ENCODE measurements at places on chromosomes 2 and 18. TPM values are rescaled to one million over a fixed set of nuclear protein-coding genes. Genes with fewer than 3 reads are reported as not detected.

DNA sequence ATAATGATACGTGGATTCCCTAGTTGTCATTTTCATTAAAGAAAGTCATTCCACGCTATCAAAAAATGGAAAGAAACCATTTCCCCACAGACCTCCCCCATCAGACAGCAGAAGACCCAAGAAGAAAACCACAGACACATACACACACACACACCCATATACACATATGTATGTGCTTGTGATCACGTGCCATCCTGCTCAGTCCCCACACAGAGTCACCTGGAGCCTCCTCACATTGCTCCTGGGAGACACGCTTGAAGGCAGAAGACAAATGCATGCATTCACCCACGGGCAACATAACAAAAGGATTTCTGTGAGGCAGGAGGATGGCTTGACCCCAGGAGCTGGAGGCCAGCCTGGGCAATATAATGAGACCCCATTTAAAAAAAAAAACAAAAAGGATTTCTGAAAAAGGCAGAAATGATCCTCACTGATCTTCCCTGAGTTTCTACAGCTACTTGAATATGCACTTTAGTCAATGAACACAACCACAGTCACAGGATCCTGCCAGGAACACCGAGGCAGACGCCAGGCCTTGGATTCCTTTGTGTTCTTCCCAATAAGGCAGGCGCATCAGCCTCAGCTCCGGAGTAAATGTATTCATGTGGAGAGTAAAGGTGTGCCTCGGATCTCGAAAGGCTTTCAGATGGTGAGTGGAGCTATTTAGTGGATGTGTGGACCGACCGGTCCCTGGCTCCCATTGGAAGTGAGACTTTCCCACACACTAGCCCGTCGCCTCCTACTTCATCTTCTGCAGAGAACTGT, 21.0 kb downstream of the TGFBRAP1 start:
- no peak for DNase-seq
- H3K4me3 ChIP-seq, result no peak overlapping the region

GRCh38 chr18:9380101-9380500, 45.5 kb downstream of the TWSG1 start:
- no peaks in the 10 kb centered on the region for H3K4me1 ChIP-seq
- no peaks in the 10 kb centered on the region for H3K27me3 ChIP-seq
- H3K36me3 ChIP-seq, result no peaks in the 10 kb centered on the region
- H3K4me3 ChIP-seq, result no peak overlapping the region

GRCh38 chr2:221282386-221282785, 289.7 kb downstream of the EPHA4 start:
- H3K4me3 ChIP-seq, result no peak overlapping the region
- DNase-seq, result no peak
- H3K27ac ChIP-seq, result no peak overlapping the region
- no peaks in the 10 kb centered on the region for H3K4me1 ChIP-seq
- no peaks in the 10 kb centered on the region for H3K36me3 ChIP-seq

- H3K4me3 ChIP-seq, result no peak overlapping the region
- H3K27ac ChIP-seq, result no peak overlapping the region
- H3K36me3 ChIP-seq, result no peaks in the 10 kb centered on the region
- H3K4me1 ChIP-seq, result no peaks in the 10 kb centered on the region
- no peak for DNase-seq
- H3K27me3 ChIP-seq, result no peaks in the 10 kb centered on the region
Observed at GRCh38 chr2:53697092-53697491, 70.5 kb upstream of the CHAC2 start.

SERPINB12 gene
- not detected for total RNA-seq

GRCh38 chr2:39492095-39492590, 55.1 kb upstream of the MAP4K3 start:
- H3K4me1 ChIP-seq, result no peaks in the 10 kb centered on the region
- H3K36me3 ChIP-seq, result no peaks in the 10 kb centered on the region
- H3K27me3 ChIP-seq, result no peaks in the 10 kb centered on the region
- no peak for DNase-seq
- H3K27ac ChIP-seq, result peak overlapping the region; percentile 45
- H3K4me3 ChIP-seq, result no peak overlapping the region

RFX8 gene
- not detected for total RNA-seq

DNA sequence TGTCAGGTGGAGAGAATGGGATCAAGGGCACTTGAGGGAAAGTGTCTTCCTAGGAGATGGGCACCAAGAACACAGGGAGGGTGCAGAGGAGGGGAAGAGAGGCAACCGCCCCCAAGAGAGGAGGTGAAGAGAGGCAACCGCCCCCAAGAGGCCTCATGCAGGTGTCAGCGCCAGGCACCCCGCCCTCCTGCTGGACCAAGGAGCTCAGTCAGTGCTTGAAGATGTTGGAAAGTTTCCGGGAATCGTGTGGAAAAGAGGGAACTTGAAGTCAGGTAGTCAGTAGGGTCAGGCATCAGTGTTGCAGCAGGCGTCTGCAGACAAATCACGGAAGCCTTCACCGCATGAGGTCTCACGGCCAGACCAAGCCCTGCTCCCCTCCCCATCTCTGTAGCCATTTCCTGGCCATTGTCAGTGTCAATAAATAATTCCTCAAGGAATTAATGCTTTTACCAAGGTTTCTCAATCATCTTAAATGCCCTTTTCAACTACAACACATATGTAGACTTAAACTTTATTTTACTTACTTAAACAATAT, 353.1 kb downstream of the EIPR1 start:
- no peaks in the 10 kb centered on the region for H3K36me3 ChIP-seq
- DNase-seq, result peak; percentile 22
- no peak overlapping the region for H3K27ac ChIP-seq
- H3K27me3 ChIP-seq, result no peaks in the 10 kb centered on the region
- H3K4me3 ChIP-seq, result no peak overlapping the region
- no peaks in the 10 kb centered on the region for H3K4me1 ChIP-seq

- no peak for DNase-seq
- H3K27ac ChIP-seq, result no peak overlapping the region
- no peaks in the 10 kb centered on the region for H3K27me3 ChIP-seq
- H3K36me3 ChIP-seq, result no peaks in the 10 kb centered on the region
- no peaks in the 10 kb centered on the region for H3K4me1 ChIP-seq
- no peak overlapping the region for H3K4me3 ChIP-seq
Observed at GRCh38 chr18:70046796-70047195, 99.1 kb upstream of the CD226 start.

GRCh38 chr2:173589604-173590275, 235.1 kb downstream of the CDCA7 start:
- no peaks in the 10 kb centered on the region for H3K36me3 ChIP-seq

NEU4 gene
- total RNA-seq, result 87.1 TPM

PUM2 gene
- total RNA-seq, result 62.2 TPM

GRCh38 chr2:64213532-64214275, 69.5 kb upstream of the PELI1 start:
- no peak for DNase-seq
- H3K27ac ChIP-seq, result peak overlapping the region; percentile 20
- H3K4me1 ChIP-seq, result no peaks in the 10 kb centered on the region

- H3K36me3 ChIP-seq, result no peaks in the 10 kb centered on the region
- no peak overlapping the region for H3K27ac ChIP-seq
Observed at GRCh38 chr2:10502803-10503107, 54.6 kb upstream of the ODC1 start.

- H3K4me3 ChIP-seq, result no peak overlapping the region
- H3K27ac ChIP-seq, result no peak overlapping the region
- no peaks in the 10 kb centered on the region for H3K36me3 ChIP-seq
- no peaks in the 10 kb centered on the region for H3K27me3 ChIP-seq
- no peaks in the 10 kb centered on the region for H3K4me1 ChIP-seq
Observed at GRCh38 chr18:51323961-51324360, 126.5 kb upstream of the MEX3C start.

- H3K4me3 ChIP-seq, result no peak overlapping the region
- H3K27me3 ChIP-seq, result no peaks in the 10 kb centered on the region
- no peaks in the 10 kb centered on the region for H3K36me3 ChIP-seq
- H3K4me1 ChIP-seq, result no peaks in the 10 kb centered on the region
- no peak overlapping the region for H3K27ac ChIP-seq
- DNase-seq, result no peak
Observed at GRCh38 chr18:49949951-49950395, 136.6 kb upstream of the ACAA2 start.

GRCh38 chr18:63783394-63783793, 8.2 kb downstream of the SERPINB7 start:
- no peak overlapping the region for H3K4me3 ChIP-seq
- H3K4me1 ChIP-seq, result no peaks in the 10 kb centered on the region
- H3K36me3 ChIP-seq, result no peaks in the 10 kb centered on the region
- no peak overlapping the region for H3K27ac ChIP-seq

RAB6C gene
- total RNA-seq, result not detected

DNA sequence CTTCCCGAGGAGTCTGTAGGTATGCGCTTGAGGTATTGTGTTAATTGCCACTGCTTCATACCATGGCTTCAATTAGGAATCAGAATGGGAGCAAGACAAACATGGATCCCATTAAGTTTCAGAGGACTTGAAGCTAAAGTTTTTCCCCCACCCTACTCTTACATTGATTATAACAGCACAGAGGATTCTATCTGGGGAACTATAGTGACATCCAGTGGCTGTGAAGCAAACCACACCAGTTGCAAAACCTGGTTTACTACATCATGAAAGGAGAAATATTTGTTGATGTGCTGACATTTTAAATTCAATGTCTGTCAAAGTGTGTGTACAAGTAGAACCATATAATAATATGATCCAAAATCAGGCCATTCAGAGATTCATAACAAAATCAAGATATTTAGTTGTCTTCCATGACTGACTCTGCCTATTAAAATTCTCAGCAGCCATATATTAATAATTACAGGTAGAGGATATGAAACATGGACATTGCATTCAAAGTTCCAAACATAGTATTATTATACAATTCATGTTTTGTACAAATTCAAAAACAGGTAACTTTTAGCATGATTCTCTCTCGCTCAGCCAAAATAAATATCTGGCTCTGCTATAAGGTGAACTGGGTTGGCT, 82.9 kb downstream of the GRB14 start:
- no peak overlapping the region for H3K27ac ChIP-seq
- DNase-seq, result no peak
- no peaks in the 10 kb centered on the region for H3K36me3 ChIP-seq
- H3K27me3 ChIP-seq, result no peaks in the 10 kb centered on the region
- no peak overlapping the region for H3K4me3 ChIP-seq

DNA sequence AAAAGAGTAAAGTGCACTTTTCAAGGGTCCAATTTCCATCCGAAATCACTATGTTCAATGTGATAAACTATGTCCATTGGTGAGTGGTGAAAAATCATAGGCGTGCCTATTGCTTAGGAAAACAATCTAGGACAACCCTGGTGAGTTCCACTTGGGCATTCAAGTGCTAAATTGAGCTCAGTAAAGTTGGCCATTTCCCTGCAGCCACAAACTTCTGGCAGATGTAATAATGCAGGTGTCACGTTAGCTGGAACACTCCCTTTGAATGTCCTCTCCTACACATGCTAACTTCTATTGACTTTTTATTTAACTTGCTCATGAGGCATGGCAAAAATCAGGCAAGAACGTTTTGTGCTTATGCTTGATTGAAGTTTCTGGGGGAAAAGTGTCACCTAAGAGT, 67.1 kb downstream of the CPS1 start:
- H3K4me3 ChIP-seq, result no peak overlapping the region
- peaks cover 9% of the 10 kb centered on the region for H3K36me3 ChIP-seq
- no peaks in the 10 kb centered on the region for H3K27me3 ChIP-seq
- DNase-seq, result no peak

TNFRSF11A gene
- 0.51 TPM for total RNA-seq

GRCh38 chr2:41806286-41806685, 241.5 kb upstream of the PKDCC start:
- H3K27ac ChIP-seq, result no peak overlapping the region
- no peaks in the 10 kb centered on the region for H3K4me1 ChIP-seq
- DNase-seq, result no peak
- H3K4me3 ChIP-seq, result no peak overlapping the region
- H3K36me3 ChIP-seq, result no peaks in the 10 kb centered on the region

REG3A gene
- 0.66 TPM for total RNA-seq

VSNL1 gene
- 12.1 TPM for total RNA-seq

DNA sequence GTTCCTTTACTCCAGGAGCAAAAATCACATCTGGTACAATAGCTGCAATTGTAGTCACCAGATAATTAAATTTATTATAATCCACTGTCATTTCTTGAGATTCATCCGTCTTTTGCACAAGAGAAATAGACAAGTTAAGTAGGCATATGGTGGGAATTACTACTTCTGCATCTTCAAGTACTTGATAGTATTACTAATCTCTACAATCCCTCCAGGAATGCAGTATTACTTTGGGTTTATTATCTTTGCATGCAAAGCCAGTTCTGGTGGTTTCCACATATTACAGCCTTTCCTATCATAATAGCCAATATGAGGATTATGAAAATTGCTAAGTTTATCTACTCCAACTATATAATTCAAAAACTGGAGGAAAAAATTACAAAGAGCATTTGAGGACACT, 254.1 kb downstream of the IKZF2 start:
- H3K4me3 ChIP-seq, result no peak overlapping the region
- no peaks in the 10 kb centered on the region for H3K27me3 ChIP-seq
- no peaks in the 10 kb centered on the region for H3K4me1 ChIP-seq

CHRNA1 gene
- total RNA-seq, result not detected

CCDC88A gene
- 12.1 TPM for total RNA-seq

DNA sequence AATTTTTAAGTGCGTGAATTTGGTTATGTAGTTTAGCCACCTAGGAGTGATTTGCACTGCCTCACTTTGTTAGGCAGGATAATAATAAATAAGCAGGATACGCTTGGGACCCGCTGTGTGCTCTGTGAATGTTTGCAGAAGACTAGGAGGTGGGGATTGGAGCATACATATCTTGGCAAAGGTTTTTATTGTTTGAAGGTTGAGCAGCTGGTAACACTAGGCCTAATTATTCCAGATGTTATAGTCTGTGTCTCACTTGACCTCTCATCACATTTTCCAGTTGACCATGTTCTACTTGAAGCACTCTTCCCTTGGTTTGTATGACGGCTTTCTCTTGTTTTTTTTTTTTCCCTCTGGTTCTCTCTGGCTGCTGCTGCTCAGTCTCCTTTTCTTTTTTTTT, 42.7 kb downstream of the FHOD3 start:
- no peaks in the 10 kb centered on the region for H3K27me3 ChIP-seq
- H3K4me1 ChIP-seq, result no peaks in the 10 kb centered on the region
- no peak for DNase-seq
- no peak overlapping the region for H3K27ac ChIP-seq
- H3K4me3 ChIP-seq, result no peak overlapping the region
- no peaks in the 10 kb centered on the region for H3K36me3 ChIP-seq
